ENCODE measurements at places on chromosomes 13 and 19.

DNA sequence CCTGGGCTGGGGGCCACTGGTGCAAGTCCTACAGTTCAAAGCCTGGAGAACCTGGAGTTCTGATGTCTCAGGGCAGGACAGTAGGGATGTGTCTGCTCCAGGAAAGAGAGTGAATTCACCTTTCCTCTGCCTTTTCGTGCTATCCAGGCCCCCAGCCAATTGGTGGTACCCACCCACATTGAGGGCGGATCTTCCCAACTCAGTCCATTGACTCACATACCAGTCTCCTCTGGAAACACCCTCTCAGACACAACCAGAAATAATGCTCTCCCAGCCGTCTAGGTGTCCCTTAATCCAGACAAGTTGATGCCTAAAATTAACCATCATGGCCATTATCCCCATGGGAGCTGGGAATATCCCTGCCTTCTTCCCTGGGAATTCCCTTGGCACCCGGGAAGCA lies 38.8 kb upstream of the CHST8 start:
- no peak for DNase-seq

GRCh38 chr13:25292301-25292700 lies 5.0 kb upstream of the MTMR6 start:
- DNase-seq: no peak

- no peak for DNase-seq
Measured at GRCh38 chr13:108889324-108889984, 260.0 kb downstream of the MYO16 start.

GRCh38 chr13:113468029-113468428 lies 14.7 kb upstream of the ADPRHL1 start:
- no peak for DNase-seq

DNA sequence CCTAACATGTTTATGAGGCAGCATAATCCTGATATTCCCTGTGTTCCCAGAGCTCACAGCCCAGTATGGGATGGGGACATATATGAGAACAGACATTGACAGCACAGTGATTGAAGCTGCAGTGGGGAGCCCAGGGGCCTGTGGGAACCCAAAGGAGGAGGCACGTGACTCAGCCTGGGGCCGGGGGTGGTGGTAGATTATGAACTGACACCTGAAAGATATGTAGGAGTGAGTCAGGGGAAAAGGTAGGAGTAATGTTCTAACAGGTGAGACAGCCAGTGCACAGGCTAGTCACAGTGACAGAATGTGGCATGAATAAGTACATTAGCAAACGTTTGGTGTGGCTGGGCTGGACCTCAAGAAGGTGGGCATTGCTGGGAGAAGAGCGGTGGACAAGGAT lies 29.0 kb downstream of the CKM start:
- no peak for DNase-seq

- DNase-seq: no peak
Measured at GRCh38 chr13:53010374-53011105, 18.1 kb upstream of the OLFM4 start.

- DNase-seq: no peak
Measured at GRCh38 chr13:103395139-103395538, 328.9 kb upstream of the SLC10A2 start.

Data from BJ (cell line).